ENCODE measurements at places on chromosomes 6 and 20.

- no peak for DNase-seq
These were observed 213.3 kb downstream of the ZDHHC14 start for GRCh38 chr6:157594292-157594691.

DNA sequence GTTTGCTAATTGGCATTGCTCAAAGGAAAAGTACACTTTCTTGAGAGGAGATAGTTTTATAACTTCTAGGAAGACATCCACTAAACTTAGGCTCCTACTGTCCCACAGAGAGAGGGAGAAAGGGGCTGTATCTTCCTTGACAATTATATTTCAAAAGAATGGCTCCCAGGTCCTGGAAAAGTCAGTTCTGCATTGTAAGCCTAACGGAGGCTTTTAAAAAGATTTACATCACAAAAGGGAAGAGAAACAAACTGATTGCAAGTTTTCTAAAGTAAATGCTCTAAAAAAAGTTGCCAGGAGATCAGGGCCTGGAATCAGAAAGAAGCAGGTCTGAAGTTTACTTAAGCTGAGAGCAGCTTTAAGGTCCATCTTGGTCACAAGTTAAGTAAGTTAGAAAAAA lies 839.5 kb downstream of the FRK start:
- DNase-seq: no peak

DNA sequence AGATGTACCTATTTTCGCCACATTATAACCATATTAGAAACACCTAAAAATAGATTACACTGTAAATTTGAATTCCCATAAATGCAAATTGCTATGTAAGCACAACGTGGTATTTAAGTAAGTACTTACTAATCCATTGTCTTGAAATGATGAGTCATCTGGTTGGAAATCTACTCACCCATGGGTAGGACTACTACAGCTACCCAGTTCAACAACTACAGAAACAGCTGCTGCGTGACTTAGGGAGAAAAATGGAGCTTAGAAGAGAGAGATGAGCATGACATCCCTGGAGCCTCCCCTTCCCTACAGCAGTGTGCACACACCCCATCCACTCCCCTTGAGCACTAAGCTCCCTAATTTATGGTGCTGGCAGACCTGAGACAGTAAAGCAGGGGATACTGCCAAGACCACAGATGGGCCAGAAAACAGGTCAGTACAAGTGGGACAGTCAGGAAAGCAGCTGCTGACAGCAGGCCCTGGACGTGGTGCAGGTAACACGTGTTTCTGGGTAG lies 26.9 kb downstream of the RRAGD start:
- DNase-seq: no peak

- DNase-seq: no peak
These were observed 87.6 kb downstream of the BTBD9 start for GRCh38 chr6:38552121-38552520.

DNA sequence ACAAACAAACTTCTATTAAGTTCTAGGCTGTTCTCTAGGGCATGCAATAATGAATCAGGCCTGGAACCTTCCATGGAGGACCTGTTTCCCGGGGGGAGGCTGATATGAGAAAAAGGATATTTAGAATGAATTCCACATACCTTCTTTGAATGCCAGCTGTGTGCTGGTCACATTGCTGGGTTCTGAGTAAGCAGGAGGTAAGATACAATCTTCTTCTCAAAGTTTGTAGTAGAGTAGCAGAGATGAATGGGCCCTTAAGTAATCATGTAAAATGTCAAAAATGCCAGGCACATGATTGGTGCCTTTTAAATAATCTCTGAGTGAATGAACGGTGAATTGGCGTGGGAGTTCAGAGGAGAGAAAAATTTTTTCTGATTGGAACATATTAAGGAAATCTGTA lies 47.4 kb downstream of the TGM2 start:
- DNase-seq: no peak

- no peak for DNase-seq
These were observed 134.9 kb upstream of the BACH2 start for GRCh38 chr6:90431576-90431975.

DNA sequence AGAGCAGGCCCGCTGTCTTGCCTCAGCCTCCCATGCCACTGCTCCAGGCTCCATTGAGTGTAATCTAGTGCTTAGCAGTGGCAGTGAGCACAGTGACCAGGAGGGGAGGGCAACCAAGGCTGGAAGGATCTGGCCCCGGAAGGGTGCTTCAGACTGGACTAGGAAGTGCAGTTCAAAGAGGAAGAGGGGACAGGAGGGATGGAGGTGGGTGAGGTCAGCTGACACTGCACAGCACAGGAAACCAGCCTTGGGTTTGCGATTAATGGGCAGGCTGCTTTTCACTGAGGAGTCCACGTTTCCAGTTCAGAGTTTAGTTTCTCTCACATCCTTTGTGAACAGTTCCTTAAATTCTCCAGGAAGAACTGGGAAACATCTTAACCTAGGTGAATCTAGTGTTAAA lies 46.9 kb downstream of the CDS2 start:
- DNase-seq: no peak

GRCh38 chr6:86888301-86888700 lies 49.0 kb upstream of the HTR1E start:
- DNase-seq: no peak

DNA sequence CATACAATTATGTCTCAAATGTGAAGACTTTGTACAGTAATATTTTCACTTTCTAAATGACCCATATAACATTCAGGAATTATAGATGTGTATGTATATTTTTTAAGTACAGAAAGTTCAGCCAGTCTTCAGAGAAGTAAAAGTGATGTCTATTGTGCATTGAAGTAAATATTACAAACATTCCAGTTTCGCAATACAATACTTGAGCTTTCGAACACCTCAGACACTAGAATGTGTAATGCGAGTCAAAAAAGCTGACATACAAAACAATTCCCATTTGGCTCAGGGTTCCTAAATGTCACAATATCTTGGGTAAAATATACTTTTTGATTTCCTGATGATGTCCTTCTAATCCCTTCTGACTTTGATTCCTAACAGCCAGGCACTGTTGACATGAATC lies 101.4 kb downstream of the ZNF217 start:
- no peak for DNase-seq

GRCh38 chr6:41200296-41200900 lies 551 bp downstream of the TREML2 start:
- DNase-seq: no peak

- no peak for DNase-seq
These were observed 43.6 kb downstream of the FBXL4 start for GRCh38 chr6:98904096-98904495.

DNA sequence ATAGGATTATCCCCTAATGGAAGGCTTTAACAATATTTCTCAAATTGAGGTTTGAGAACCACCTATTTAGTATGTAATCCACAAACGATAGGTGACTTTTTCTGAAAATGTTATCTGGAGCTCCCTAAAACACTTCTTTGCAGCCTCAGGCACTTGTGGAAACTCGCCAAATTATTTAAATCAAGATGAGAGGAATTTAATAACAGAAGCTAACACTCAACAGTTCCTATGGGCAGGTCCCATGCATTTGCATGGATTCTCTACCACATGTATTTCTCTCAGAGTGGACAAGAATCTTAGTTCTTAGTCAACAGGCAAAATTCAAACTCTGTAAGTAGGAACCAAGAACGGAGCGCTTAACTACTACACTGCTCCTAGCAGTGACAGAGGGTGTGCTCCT lies 20.7 kb downstream of the SOX4 start:
- DNase-seq: no peak

GRCh38 chr6:121435444-121436069 lies at the start of gene GJA1:
Gene GJA1 (plus strand): TSS chr6:121435646. CDS start chr6:121446848, 11,202 bp downstream.
- DNase-seq: no peak

DNA sequence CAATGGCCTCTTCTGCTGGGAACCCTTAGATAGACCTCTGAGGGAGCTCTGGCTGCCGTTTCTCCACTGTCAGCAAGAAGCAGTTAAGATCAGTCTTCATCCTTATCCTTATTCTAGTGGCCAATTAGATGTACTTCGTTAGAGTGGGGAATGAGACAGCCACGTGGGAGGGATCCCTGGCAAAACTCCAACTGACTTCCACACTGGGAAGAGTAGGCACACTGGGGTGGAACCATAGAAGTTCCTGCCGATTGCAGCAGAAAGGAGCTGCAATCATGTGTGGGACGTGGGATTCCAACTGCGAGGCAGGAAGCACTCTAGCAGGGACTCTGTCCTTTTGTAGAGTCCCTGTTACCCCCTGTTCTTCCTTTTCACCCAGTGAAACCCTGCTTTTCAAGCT lies 226.3 kb upstream of the RGS17 start:
- DNase-seq: no peak

GRCh38 chr20:57877131-57877824 lies 167.5 kb upstream of the PMEPA1 start:
- DNase-seq: no peak

DNA sequence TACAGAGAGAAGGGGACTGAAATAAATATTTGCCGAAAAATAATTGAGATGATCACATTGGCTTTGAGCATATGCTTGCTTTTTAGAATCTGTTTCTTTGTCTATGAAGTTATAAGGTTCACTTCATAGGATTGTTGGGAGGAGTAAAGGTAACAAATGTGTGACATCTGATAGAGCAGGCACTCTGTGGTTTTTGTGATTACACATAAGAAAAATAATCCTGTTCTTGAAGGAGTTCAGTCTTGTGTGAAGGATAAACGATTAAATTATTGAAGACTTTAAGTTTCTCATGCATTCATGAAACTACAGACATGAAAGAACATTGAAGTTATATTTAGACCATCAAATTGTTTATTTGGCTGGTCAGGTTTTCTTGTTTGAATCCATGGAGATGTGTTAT lies 45.0 kb downstream of the QKI start:
- no peak for DNase-seq

DNA sequence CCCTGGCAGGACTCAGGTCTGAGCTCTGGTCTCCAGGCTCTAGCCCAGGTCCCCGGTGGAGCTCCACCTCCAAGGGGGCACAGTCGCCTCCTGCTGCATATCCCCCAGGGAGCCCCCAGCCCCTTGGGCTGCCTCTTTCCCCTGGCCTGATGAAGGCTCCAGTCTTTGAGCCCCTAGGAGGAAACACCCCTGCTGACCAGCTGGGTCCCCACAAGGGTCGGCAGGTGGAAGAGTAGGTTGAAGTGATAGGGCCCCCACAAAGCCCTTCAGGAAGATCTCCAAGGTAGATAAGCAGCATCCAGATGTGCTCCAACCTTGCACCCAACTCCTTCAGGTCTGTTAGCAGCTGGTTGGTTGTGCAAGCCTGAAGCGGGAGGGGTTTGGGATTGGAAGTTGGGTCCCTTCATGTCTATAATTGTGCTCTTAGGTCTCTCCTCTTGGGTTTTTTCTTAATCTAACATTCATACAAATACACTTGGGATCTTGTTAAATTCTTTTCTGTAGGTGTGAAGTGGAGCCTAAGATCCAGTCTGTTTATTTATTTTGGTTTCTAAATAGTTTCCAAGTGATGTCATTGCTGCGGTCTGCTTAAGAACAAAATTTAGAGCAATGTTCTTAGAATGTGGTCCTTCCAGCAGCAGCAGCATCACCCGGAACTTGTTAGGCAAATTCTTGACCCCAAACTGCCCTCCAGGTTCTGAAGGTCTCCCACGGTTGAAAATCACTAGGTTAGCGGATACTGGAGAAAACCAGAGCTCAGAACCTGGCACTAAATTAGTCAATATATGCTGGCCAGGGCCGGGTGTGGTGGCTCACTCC lies 5.1 kb downstream of the UBE2C start:
- DNase-seq: no peak

GRCh38 chr6:157323966-157324300 lies 614 bp upstream of the TMEM242 start:
- no peak for DNase-seq

GRCh38 chr6:129209355-129209754 lies 326.4 kb downstream of the LAMA2 start:
- no peak for DNase-seq

DNA sequence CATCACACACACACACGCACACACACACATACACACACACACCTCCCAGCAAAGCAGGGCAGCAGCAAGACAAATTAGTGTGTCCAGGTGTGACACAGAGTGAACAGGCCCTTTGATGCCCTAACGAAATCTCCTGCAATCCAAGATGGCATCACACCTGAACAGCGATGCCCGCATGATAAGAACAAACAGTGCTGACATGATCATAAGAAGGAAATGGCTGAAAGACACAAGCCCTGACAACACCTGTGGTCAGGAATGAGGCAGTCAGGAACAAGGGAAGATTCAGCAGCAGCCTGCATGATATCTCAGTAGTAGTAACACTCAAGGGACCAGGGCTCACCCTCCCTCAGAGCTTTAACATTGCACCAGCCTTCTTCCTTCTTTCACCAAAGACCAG lies 156.9 kb downstream of the FAXC start:
- no peak for DNase-seq

DNA sequence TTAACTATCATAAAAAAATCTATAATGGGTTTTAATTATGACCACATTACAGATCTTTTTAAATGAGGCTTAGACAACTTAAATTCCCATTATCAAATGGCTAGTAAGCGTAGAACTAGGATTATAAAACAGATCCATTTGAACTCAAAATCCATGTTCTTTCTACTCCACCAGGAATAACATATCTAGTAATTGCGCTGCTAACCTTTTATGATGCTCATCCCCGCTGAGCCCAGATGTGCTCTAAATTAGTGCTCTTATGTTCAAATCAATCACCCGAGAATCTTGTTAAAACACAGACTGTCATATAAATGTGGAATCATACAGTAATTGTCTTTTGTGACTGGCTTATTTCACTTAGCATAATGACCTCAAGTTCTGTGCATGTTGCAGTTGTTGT lies 903.1 kb downstream of the PHF3 start:
- DNase-seq: no peak

Measured in stimulated activated CD8-positive, alpha-beta memory T cell treated with anti-CD3 and anti-CD28 coated beads, Interleukin-4, amount 100 ng/mL, for 4 hours (primary cell).